ENCODE measurements at places on chromosomes 3 and 15. TPM values are rescaled to one million over a fixed set of nuclear protein-coding genes. Genes with fewer than 3 reads are reported as not detected.

Gene ENTPD3
- total RNA-seq = 9.1 TPM

Gene NPAP1
- total RNA-seq = not detected

Gene TAGLN3
- total RNA-seq = not detected

Gene CMSS1
- 9.2 TPM for total RNA-seq

Gene ACTR8
- total RNA-seq = 14.9 TPM

Gene UTS2B
- total RNA-seq = not detected

Gene P4HTM
- 13.4 TPM for total RNA-seq
